ENCODE measurements at places on chromosomes 2 and 18.
A peak's percentile ranks its signal among the peaks of the same experiment; 100 is the strongest.

DNA sequence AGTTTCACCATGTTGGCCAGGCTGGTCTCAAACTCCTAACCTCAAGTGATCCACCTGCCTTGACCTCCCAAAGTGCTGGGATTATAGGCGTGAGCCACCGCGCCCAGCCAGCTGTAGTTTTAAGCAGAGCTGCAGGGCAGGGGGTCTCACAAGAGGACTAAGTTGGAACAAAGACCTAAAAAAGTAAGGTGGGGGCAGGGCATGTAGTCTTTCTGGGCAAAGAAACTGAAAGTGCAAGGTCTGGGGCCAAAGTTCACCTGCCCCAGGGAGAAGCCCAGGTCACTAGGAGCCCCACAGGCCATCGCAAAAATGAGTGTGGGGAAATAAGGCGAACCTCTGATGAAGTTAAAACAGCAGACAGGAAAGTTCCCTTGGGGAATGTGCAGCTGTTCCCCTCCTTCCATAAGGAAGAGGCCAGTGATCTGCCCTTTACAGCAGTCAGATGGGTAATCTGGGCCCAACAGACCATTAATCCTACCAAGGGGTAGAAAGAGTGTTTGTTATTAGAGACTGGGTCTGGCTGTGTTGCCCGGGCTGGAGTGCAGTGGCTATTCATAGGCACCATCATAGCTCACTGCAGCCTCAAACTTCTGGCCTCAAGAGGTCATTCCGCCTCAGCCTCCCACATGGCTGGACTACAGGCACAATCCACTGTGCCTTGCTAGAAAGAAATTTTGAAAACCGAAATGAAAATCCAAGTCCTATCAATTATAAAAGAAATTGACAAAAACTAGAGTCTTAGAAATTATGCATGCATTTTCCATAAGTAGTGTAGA, 2.8 kb downstream of the SCLY start:
- no peak for DNase-seq

DNA sequence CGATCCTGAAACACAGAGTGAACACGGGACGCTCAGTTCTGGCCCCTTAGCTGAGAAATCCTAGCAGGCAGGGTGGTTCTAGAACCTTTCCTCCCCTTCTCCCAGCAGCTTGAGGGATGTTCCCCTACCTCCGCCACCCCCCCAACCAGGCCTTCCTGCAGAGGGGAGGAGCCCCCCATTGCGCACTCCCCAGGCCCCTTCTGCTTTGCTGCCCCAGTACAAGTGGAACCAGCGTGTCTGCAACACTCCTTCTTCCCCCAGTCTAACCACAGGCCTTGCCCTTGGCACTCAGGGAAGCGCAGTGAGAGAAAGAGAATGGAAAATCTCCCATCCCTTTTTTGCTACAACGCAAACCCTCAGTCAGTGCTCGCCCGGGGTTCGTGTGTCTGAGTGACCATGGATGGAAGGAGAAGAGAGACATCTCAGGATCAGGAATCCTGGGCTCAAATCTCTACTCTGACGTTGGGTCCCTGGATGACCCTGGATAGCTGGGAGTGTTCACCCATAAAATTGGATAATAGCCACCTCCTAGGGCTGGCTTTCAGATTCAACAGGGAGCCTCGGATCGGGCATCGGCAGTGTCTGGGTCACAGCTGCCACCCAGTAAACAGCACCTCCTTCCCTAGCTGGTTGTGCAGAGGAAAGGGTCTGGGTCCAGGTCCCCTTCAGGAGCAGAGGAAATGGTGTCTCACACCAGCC, 3.7 kb downstream of the NPPC start:
- DNase-seq: no peak

- no peak for DNase-seq
Measured at GRCh38 chr2:126253669-126254068, 402.3 kb upstream of the GYPC start.

DNA sequence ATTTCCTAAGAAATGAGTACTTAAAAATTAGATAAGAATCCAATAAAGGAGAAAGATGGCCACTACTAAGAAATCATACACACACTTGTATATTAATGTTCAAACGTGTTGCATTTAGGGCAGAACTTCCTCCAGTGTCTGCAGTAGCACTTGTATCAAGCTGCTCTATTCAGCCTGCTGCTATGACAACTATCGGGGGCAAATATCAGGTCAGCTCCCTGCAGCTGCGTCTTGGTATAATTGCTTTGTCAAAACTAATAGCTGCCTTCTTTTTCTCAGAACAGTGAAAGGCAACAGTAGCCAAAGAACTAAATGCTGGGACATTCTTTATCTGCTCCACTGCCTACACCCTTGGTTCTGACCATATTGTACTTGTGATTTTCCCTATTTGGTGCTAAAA, 300.7 kb downstream of the NOL4 start:
- DNase-seq: no peak

GRCh38 chr2:119518401-119519056, 5.8 kb downstream of the SCTR start:
- DNase-seq: no peak

- no peak for DNase-seq
Measured at GRCh38 chr18:63832470-63832869, 55.0 kb upstream of the SERPINB2 start.

DNA sequence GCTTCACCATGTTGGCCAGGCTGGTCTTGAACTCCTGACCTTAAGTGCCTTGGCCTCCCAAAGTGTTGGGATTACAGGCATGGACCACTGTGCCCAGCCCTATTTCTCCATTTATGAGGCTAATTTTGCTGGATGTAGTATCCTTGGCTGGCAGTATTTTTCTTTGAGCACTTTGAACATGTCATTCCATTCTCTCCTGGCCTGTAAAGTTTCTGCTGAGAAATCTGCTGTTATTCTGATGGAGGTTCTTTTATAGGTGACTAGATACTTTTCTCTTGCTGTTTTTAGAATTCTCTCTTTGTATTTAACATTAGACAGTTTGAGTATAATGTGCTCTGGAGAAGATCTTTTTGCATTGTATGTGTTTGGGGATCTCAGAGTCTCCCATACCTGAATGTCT, 9.1 kb downstream of the RFTN2 start:
- DNase-seq: no peak

- DNase-seq: no peak
Measured at GRCh38 chr2:2456721-2457120, 125.6 kb upstream of the MYT1L start.

DNA sequence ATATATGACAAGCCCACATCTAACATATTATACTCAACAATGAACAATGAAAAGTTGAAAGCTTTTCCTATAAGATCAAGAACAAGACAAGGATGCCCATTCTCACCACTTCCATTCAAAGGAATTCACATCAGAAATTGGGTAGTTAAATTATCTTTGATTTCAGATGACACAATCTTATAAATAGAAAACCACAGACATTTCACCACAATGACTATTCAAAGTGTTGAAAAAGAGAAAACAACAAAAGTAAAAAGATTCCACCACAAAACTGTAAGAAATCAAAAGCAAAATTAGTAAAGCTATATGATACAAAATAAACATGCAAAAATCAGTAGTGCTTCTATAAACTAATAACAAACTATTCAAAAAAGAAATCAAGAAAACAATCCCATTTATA, 279.7 kb upstream of the MYT1L start:
- DNase-seq: no peak

DNA sequence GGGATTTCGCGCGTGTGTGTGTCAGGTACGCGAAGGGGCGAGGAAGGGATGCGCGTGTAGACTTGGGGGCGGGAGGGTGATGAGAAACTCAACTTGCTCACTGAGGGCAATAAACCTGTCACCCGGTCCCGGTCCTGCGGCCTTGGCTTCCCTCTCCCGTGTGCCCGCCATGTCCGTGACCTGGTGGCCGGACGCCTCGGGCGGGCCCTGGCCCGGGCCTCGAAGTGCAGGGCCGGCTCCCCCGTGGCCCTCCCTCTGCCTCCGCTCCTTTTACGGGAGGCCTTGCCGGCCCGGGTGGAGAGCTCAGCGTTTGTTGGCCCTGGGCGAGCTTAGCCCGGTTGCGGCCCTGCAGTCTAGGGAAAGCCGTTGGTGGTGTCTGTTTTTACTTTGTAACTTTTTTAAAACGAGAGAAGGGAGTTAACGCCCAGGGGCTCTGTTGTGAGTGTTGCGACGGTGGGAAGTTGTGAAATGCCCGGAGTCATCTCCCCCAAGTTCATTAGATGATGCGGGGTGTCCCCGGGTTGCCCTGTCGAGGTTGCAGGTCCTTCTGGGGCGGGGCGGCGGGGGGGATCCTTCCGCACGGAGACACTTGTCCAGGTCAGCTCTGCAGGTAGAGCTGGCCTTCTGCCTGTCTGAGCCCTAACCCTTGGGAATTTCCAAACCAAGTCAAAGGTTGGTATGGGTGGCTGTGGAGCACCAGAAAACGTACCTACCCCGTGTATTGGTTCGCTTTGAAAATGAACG, 883 bp downstream of the SMCHD1 start:
- peak; percentile 48 for DNase-seq

DNA sequence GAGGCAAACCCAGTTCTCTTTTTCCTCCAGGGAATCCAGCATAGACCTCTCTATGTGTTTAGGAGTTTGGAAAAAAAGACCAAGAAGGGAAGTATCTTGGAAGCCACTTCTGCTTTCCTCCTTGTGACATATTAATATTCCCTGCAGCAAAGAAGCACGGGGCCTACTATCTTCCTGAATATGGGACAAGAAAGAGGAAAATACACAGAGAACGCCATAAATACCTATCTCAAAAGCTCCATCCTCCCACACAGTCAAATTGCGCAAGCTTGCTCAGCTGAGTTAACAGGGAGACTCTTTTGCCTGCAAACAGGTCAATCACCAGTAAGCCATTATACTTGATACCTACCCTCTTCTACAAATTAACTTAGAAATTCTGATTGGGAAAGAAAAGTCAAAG, 16.7 kb upstream of the RAPH1 start:
- DNase-seq: peak; percentile 65

DNA sequence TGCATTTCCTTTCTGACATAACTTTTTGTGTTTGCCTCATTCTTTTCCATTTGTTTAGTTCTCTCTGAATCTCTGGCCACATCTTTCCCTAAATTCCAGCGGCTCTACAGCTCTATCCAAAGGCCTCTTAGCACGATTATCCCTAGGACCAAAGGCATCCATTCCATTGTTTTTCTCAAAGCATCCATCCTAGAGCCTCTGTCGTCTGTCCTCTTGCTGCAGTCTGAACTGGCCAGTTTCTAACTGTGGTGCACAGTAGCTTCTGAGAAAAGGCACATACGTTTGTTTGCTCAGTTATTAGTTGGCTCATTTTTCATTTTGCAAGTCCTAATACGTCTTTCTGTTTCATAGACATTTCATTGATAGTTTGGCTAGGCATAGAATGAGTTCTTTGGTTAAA, 45.7 kb upstream of the TCF7L1 start:
- DNase-seq: no peak

DNA sequence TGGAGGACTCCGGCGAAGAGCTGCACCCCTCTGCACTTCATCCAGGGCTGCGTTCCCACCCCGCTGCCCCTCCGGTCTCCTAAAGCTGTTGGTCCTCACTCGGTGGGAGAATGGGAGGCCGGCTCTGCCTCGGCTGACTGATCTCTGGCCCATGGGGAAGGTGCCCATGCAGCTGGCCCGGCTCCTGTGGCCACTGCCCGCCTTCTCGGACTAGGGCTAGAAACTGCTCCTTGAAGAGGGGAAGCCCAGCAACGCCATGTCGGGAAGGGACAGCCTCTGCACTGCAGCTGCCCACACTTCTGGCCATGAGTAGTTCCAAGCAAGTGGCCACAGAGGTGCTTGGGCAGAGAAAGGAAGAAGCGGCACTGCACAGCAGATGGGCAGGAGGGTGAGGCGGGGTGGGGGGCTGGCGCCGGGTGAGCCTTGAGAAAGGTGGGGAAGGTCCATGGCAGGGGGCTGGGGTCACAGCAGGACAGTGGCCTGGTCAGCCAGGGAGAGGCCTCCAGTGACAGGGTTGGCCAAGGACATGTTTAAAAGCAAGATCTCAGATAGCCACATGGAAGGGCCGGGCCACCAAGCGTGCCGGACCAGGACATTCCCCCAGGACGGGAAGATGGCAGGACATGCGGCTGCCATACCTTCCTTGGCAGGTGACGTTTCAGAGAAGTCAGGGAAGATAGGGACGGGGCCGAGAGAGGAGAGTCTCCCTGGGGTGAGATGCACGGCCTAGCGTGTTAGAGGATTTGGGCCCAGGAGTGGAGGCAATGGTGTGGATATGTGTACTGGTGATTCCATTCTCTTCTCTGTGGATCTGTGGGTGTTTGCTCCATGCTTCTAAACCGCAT, 158.8 kb upstream of the HDAC4 start:
- no peak for DNase-seq

DNA sequence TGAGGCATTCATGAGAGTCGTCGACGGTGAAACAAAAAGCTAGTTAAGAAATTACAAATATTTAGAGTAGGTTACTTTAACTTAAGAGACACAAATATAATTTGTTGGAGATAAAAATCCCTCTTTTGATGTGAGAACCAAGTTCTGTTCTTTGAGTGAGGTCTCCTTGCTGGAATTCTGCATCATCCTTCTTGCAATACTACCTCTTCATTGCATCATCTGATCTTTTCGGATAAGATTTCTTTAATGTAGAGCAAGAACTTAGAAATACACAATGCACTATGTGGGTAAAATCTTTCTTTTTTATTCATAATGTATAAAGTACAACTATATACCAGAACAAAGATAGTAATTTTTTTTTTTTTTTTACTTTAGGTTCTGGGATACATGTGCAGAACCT, 118.4 kb downstream of the ARL4C start:
- peak; percentile 58 for DNase-seq

All from choroid plexus epithelial cell (primary cell).